Hematopoietic multipotent progenitor cell treated with erythropoietin and hydrocortisone succinate and interleukin-3 and kit ligand, for 6 days (in vitro differentiated cells): ENCODE measurements at places on chromosomes 2 and 18.

- no peak for DNase-seq
Measured at GRCh38 chr2:156675896-156676295, 239.7 kb downstream of the GPD2 start.

- peak; percentile 92 for DNase-seq
Measured at GRCh38 chr2:238231251-238231793, 8.5 kb downstream of the HES6 start.

- no peak for DNase-seq
Measured at GRCh38 chr18:71189581-71189980, 900.7 kb downstream of the SOCS6 start.

GRCh38 chr18:48818329-48819254, 132.2 kb downstream of the SMAD7 start:
- no peak for DNase-seq

GRCh38 chr2:74531666-74532065, 1.9 kb downstream of the HTRA2 start:
- no peak for DNase-seq

DNA sequence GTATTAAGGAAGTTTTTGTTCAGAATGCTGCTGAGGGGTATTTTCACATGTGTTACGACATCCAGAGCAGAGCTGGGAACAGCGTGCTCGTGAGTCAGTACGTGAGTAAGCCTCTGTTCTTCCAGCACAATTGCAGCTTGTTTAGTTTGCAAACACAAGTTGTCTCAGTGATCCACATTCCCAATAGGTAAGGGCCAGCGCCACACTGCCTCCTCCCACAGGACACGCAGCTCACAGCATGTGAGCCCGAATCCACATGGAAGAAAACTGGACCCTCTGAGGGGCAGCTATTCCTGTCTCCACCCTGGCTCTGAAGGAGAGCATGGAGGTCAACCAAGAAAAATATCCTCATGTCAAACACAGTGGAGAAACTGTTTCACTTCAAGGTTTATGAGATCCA, 173.9 kb upstream of the PID1 start:
- DNase-seq: no peak

DNA sequence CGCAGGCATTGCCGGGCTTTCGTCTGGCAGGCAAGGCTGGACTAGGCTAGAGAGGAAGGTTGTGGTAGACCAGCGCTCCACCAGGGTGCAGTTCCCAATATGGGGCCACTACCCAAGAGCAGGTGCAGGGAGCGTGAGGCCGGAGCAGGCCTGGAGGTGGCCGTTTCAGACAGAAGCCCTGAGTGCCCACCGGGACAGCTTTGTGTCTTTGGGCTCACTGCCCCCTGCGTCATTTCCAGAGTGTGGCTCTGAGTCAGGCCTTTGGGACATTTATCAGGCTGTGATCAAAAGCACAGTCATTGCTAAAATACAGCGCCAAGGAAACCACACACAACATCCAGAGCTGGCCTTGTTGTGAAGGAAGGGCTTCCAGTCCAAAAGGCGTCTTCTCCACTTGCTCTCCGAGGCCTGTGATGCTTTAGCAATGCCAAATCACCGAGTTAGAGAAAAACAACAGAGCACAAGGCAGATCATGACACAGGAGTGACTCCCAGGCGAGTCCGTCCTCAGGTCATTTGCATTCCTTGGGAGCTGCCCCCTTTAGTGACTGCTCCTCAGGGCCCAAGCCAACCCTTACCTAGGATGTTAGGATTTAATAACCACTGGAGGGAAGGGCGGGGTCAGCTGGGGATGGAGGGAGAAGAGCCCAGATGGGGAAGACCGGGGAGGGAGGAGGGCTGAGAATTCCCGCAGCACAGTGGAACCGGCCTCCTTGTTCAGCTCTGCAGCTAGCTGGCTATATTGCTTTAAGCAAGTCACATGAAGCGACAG, 42.3 kb downstream of the RFX8 start:
- peak; percentile 15 for DNase-seq

GRCh38 chr18:75070235-75070624, 138.7 kb downstream of the PTGR3 start:
- DNase-seq: no peak

GRCh38 chr2:218029366-218030360, 26.9 kb upstream of the TNS1 start:
- no peak for DNase-seq

DNA sequence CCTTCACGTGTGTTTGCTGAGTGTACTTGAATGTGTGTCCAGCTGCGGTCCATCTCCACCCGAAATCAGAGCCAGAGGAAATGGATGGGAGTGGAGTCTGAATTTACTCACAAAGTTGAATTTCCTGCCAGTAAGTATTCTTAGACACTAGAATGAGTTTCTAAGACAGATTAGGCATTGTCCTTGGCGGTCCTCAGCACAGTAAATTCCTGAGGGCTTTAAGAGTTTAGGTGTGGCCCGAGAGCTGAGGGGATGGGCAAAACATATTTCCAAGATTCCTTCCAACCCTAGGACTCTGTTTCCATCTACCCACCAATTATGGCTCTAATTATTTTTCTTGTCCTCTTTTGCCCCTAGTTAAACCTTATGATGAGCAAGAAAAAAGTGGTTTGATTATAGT, 90.3 kb upstream of the PHLPP1 start:
- DNase-seq: no peak
